ENCODE measurements at places on chromosomes 7 and 10. TPM values are rescaled to one million over a fixed set of nuclear protein-coding genes. Genes with fewer than 3 reads are reported as not detected.

PRTFDC1 gene
- total RNA-seq: 18.5 TPM

TRIL gene
- total RNA-seq: 0.17 TPM

MMD2 gene
- total RNA-seq: not detected

FZD1 gene
- 12.6 TPM for total RNA-seq

CFAP70 gene
- 1.3 TPM for total RNA-seq

ADAMTS14 gene
- total RNA-seq: 1.8 TPM
